EH (cell line): ENCODE measurements at places on chromosomes 6 and 20.
A peak's percentile ranks its signal among the peaks of the same experiment; 100 is the strongest.

- DNase-seq = no peak
Observed at GRCh38 chr6:149130090-149130489, 187.4 kb upstream of the TAB2 start.

GRCh38 chr6:44243345-44243744 is 3.6 kb upstream of the HSP90AB1 start:
- no peak for DNase-seq

DNA sequence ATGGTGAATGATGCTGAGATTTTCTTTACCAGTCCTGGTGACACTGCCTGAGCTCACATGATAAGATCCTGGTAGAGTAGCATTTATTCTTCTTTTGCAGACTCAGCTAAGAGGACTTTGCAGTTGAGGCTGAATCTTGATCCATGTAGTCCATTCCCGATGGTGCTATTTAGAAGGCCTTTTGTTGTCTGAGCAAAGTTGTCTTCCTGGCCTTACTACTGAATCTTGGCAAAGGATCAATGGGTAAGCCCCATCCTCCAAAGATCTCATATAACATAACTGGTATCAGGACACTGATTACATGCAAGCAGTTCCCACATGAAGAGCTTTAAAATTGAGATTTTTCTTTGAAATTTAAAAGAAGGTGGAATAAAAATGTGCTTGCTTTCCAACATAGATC is 291.6 kb downstream of the SOX4 start:
- DNase-seq = no peak

- no peak for DNase-seq
Observed at GRCh38 chr6:113317442-113317841, 539.7 kb upstream of the MARCKS start.

DNA sequence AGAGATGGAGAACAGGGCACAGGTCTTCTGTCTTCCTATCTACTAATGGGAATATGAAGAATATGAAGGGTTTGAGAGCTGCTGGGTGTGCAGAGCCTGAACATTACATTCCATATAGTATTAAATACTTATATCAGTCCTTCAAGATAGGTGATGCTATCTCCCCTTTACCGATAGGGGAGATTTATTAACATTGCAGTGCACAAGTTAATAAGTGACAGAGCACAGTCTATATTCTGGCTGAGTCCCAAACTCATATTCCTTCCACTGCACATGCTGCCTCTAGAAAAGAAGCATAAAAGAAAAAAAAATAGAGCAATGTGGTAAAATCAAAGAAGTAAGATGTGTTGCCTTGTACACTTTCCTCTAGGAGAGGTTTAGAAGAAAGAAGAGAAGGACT is 18.5 kb upstream of the KIAA0408 start:
- DNase-seq = no peak

DNA sequence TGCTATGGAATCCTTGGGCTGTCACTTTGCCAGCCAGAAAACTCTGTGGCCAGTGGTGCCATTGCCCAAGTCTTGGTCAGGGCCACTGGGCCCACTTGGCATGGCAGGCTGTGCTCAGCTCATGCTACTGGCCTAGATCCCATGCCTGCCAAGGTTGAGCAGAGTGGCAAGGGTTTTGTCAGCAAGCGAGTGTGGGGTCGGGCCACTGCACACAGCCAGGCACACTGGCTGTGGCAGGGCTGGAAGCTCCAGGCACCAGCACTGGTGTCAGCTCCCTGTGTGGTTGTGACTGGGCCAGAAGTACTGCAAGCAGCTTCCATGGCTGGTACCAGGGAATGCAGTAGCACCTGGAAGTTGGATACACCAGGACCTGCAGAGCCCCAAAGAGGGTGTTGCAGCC is 846.8 kb downstream of the EYS start:
- DNase-seq = no peak

GRCh38 chr6:131568726-131569125 is 4.3 kb upstream of the ARG1 start:
- no peak for DNase-seq

DNA sequence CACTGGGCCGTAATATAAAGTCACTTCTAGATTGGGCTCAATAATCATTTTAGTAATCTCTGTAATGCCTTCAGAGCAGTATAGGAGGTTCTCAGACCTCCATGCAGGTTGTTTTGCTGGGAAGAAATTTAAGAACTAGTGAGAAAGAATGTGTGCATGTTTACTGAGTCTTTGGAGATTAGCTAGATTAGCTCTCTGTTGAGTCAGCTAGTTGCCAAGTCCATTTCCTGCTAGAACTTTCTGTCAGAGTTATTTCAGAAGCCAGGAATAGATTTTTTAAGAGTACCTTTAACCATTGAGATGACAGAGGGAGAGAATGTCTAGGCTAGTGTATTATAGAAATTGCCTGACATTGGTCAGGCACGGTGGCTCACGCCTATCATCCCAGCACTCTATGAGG is 33.3 kb downstream of the ORC3 start:
- DNase-seq = peak; percentile 54

DNA sequence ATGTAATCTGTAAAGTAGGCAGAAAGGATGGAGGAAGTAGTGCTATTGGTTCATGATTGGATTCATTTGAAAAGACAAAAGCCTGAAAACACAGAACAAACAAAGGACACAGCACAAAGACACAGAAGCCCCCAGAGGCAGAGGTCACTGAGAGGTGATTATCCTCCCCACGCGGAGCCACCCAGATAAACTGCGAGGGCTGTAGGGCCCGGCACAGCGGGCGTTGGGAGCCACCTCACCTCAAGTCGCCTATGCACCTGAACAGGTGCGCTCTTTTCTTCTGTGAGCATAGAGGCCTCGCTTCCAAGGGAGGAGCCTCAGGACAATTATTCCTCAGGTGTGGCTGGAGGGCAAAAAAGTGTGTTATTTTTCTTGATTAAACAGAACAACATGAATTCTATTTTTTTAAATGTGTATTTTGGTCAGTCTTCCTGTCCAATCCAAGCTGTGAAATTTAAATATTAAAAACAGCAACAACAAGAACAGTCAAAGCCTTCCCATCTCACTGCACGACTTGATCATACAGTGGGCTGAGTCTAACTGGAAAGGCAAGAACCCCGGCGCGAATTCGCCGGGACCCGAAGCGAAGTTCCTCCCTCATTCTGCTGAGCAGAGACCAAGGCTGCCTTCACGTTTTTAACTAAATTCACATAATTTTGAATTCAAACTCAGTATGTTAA is 205.3 kb downstream of the THBS2 start:
- no peak for DNase-seq

DNA sequence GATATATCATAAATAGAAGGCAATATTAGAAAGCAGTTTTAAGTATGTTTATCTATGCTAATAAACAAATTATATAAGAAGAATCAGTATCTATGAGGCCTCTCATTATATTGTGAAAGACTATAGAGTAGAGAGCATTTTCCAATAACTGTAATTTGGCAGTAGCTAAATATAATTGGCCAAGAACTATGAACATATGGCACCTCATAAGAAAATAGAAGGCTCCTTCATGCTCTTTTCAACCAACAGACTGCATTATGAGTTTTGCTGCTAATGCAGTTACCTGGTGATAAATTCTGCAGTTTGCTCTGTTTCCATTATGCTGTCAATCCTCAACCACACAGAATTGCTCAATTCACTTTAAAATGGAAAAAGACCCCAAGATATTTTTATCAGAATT is 221.1 kb downstream of the KHDC1L start:
- DNase-seq = no peak

DNA sequence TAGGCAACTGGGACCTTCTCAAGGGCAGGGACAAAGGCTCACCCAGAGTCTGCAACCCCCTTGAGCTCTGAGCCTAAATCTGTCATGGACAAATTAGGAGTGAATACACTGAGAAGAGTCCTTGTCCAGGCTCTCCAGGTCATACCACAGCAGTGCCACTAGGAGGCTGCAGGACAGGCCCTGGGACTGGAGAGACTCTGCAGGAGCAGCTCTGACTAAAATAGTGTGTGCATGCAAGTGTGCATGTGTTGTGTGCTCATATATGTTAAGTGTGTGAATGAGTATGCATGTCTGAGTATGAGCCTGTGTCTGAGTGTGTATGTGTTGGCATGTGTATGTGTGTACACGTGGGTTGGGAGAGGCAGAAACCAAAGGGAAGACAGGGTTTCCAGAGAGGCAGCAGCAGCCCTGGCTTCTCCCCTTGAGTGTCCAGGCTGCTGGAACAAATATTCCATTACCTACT is 27.1 kb downstream of the MRPL14 start:
- DNase-seq = peak; percentile 59

DNA sequence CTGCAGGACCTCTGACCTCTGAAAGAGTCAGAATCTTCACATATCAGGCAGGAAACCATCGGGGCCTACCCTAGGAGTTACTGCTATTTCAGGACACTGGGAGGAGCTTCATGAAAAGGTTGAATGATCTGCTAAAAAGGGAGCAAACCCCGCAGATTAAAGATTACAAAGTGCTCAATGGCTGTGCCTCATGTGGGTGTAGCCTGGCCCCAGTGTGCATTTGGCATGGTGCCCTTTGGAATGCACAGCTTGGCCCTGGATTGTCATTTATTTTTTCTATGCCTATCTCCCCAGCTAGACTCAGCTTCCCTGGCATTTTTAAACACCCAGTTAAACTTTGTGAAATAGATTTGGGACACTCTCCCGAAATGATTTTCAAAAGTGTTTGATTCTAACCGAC is 368.5 kb upstream of the SPTLC3 start:
- DNase-seq = no peak

- no peak for DNase-seq
Observed at GRCh38 chr6:11035616-11036350, 8.3 kb downstream of the ELOVL2 start.

DNA sequence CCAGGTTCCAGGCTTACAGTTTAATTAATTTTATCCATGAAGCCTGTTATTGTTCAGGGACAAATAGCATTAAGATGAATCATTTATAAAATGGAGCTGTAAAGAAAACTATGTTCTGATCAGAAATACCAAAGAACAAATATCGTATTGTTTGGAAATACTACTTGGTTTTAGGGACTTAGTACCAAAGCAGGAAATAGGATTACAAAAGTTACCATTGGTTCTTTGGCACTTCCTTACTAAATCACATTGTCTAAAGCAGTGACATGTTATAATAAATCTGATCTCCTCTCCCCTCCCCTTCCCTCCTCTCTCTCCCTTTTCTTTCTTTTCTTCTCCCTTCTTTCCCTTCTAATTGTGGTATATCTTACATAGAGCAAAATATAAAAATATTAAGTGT is 29.6 kb downstream of the CRYBG1 start:
- no peak for DNase-seq

GRCh38 chr6:88804701-88805100 is 158.7 kb downstream of the RNGTT start:
- DNase-seq = peak; percentile 73

GRCh38 chr20:29876911-29877285 is 1380.6 kb upstream of the DEFB115 start:
- no peak for DNase-seq

- no peak for DNase-seq
Observed at GRCh38 chr6:11845664-11846577, 67.3 kb upstream of the ADTRP start.

DNA sequence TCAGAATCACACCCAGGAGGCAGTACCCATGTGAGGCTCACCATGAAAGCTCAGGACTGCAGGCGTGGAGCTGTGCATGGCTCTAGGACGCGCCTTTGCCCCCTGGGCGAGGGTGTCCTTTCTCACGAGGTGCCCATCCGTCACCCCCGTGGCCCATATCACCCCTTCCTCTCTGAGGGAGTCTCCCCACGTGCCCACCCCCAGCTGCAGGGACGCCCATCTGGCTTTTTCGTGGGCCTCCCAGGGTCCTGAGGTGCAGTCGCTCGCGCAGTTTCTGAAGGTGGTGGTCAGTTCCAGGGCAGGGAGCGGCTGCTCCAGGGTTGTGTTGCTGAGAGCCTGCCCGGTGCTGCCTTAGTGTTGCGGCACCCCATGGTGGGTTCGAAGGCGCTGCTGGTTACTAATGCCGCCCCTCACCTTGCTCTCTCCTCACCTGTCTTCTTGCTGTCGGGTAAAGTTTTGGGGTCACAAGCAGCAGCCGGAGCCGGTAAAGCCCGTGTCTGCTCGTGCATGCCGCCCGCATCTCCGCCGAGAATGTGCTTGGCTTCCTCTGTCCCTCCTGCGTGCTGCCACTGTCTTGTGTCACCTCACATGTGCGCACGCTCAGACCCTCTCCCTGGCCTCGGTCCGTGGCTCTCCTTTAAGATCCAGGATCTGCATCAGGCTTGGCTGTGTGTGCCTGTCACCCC is 9.4 kb upstream of the COL20A1 start:
- no peak for DNase-seq

DNA sequence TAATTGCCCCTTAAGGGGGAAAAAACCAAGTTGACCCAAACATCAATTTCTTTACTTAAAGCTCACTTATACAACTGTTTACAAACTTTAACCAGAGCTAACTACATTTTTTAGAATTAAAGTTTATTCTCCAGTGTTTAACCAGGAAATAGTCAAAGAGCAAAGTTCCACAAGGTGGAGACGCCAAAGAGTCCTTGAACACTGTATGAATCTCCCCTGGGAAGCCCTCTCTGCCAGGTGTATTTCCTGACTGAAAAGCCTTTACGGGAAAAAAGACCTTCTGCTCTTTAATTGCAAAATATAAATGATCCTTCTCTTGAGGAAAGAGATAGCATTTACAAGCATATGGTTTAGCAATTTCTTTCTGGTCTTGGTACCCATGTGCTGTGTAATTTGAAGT is 36.2 kb downstream of the BTBD9 start:
- no peak for DNase-seq

DNA sequence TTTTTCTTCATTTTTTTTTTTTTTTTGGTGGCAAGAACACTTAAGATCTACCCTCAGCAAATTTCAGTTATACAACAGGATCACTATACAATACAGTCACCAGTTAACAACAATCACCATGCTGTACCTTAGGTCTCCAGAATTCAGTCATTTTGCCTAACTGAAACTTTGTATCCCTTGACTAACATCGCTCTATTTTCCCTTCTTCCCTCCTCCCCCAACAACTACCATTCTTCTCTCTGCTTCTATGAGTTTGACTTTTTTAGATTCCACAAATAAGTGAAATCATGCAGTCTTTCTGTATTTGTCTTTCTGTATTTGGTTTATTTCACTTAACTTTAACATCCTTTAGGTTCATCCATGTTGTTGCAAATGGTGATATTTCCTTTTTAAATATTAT is 42.4 kb upstream of the DOK5 start:
- no peak for DNase-seq

GRCh38 chr20:24977797-24978196 is 14.8 kb downstream of the APMAP start:
- DNase-seq = no peak
